ENCODE measurements at places on chromosomes 6 and 20.

- DNase-seq = peak; percentile 26
These were observed 39.9 kb upstream of the BEND6 start for GRCh38 chr6:56914798-56915658.

- DNase-seq = no peak
These were observed 3.5 kb downstream of the LHFPL5 start for GRCh38 chr6:35808688-35809087.

GRCh38 chr6:48567016-48567415, 456.0 kb upstream of the PTCHD4 start:
- no peak for DNase-seq

DNA sequence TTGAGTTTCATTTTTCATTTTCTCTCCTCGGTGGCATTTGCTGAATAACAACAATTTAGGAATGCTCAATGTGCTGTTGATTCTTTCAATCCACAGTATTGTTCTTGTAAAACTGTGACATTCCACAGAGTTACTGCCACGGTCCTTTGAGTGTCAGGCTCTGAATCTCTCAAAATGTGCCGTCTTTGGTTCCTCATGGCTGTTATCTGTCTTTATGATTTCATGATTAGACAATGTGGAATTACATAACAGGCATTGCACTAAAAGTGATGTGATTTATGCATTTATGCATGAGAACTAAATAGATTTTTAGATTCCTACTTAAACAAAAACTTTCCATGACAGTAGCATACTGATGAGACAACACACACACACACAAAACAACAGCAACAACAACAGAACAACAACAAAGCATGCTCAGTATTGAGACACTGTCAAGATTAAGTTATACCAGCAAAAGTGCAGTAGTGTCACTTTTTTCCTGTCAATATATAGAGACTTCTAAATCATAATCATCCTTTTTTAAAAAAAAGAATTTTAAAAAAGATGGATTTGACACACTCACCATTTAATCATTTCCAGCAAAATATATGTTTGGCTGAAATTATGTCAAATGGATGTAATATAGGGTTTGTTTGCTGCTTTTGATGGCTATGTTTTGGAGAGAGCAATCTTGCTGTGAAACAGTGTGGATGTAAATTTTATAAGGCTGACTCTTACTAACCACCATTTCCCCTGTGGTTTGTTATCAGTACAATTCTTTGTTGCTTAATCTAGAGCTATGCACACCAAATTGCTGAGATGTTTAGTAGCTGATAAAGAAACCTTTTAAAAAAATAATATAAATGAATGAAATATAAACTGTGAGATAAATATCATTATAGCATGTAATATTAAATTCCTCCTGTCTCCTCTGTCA, 88.1 kb downstream of the SNAP25 start:
- no peak for DNase-seq

DNA sequence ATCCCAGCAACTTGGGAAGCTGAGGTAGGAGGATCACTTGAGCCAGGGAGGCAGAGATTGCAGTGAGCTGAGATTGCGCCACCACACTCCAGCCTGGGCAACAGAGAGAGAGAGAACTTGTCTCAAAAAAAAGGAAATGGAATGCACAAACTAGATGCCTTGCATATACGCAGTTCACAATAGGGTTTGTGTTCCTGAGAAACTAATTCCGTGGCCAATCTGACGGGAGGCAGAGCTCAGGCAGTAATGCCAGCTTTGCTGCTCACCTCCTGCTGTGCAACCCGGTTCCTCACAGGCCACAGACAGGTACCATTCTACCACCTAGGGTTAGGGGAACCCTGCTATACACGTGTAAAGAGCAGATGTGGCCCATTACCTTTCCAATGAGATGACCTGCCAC, 1.4 kb downstream of the CDK5RAP1 start:
- peak; percentile 42 for DNase-seq

- no peak for DNase-seq
These were observed 18.0 kb downstream of the KLHL31 start for GRCh38 chr6:53647462-53648094.

DNA sequence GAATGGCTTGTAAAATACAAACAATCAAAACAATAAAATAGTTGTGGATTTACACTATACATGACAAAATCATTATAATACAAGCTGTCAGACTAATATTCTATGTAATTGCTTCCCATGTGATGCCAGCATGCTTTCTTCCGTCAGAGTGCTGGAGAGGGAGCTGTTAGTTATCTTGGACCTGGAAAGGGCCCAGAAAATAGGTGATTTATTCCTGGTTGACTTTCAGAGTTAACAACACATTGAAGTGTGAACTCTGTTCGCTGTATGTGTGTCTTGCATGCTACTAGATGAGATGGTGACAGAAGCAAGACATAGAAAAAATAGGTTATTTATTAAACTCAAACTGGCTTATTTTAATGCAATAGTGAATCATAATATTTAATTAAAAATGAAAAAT, 70.2 kb downstream of the CDYL start:
- no peak for DNase-seq

DNA sequence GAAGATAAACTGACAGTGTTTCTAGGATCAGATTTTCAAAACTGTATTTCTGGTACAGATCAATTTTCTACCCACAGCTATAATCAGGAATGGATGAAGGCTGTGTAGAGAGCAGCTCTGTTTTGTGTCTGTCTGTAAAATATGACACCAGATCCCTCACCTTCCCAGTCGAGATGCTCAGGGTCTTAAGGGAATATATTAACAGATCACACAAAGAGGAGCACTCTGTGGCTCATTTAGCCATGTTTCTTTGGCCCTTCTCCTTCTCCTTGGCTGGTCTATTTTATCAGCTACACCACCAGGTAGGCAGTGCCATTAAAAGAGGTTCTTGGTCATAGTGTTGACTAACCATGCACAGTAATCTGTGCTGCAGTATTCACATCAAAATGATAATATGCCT, 82.6 kb downstream of the PREP start:
- DNase-seq = no peak

DNA sequence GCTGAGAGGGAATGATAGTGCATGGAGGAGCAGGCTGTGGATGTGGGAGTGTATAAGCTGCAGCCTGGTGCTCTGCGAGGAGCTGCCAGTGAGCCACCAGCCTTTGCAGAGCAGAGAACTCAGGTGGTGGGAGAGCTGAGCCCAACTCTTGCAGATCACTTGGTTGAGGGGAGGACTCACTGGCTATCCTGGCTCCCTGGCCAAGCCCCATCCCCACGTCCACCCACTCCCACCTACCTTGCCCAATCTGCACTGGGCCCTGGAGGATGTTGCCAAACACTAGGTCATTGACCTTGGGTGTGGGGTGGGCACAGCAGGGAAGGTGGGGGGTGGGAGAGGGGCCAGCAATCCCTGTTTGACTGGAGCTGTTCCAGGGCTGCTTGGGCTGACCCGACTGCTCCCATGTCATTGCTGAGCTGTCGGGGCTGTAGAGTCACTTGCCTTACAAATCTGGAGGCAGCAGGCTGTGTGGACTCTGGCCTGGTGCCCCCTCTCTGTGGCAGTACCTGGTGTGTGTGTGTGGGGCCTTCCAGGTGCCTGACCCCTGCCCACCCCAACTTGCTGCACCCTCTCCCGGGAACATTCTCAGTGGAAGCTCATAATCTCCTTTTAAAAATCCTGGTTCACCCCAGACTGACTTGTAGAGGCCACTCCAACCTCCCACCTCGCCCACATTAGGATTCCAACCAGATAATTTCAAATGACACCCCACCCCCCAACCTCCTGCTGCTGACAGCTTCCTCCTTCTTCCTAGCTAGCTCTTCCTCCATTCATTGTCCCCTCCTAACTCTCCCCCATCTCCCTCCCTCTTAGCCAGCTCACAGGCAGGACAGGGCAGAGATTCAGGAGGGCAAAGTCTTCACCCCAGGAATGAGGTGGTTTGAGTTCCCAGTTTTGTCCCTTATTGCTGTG, 162.3 kb downstream of the MRPL14 start:
- no peak for DNase-seq

GRCh38 chr6:149043476-149044130, 273.9 kb upstream of the TAB2 start:
- DNase-seq = peak; percentile 14

DNA sequence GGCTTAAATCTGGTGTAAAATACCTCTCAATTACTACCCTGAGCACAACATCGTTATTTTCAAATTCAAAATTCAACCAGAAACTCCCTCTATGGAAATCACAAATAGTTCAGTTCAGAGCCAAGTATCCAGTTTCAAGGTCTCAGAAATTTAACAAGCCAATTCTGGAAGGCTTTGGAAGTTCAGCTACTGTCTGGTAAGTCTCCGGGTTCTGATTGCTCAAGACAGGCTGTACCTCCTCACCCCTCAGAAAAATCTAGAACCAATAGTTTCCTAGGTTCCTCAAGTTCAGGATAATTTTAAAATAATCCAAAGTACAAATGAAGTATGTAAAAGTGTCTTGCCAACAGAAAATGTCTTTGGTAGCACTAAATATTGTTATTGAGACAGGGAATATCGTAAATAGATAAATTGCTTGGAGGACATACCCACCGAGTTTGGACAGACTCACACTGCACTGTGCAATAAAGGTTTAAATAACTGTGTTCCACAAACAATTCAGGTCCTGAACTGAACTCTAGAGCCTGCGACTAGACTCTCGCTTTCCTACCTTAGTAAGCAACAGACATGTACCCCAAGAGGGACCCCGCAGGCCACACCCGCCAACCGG, 729 bp downstream of the ATG5 start:
- DNase-seq = no peak

DNA sequence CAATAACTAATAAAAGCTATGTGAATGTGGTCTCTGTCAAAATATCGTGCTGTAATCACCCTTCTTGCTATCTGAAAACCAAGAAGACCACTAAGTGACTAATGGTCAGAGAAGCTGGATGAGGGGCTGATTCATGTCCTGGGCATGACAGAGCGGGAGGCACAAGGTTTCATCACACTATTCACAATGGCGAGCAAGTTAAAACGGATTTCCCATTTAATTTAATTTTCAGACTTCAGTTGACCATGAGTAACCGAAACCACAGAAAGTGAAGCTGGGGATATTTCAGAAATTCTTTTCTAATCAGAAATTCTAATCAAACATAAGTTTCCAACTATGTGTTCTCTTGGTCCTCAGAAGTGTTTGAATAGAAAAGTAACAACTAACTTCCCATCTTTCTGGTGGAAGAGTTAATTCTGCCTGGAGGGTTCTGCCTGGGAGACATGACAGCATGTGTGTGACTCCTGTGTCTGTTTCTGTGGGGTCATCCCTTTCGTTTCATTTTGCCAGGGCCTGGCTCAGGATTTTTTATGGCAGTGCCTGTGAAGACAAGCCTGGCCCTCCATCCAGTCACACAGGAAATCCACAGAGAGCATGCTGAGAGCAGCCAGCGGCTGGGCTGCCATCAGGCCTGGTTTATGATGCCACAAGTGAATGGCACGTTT, 98.9 kb downstream of the FAM120B start:
- DNase-seq = peak; percentile 84

GRCh38 chr20:21395051-21395665, 2.2 kb downstream of the NKX2-4 start:
- no peak for DNase-seq

- no peak for DNase-seq
These were observed 18.5 kb downstream of the FRMD1 start for GRCh38 chr6:168060521-168060931.

DNA sequence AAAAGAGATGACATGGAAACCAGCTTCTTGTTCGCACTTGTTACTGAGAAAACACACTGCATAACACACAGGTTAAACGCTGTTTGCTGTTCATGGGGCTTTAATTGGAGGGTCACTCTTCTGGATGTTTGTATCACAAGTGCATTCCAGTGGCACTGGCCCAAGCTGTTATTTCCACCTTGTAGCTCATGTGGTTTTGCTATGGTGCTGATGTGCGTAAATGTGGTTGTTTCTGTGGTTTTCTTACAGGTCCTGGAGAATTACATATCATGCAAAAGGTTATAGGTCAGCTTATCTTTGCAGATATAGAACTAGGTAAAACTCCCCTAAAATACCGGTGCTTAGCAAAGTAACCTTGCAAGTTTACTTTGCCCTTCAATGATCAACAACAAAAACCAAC, 89.3 kb upstream of the AHI1 start:
- no peak for DNase-seq

- peak; percentile 16 for DNase-seq
These were observed 113.9 kb upstream of the ZNF217 start for GRCh38 chr20:53707371-53708055.

All from fibroblast of gingiva (primary cell).